ENCODE measurements at places on chromosomes 3 and 15.

- DNase-seq: no peak
Measured at GRCh38 chr3:61157414-61157813, 93.8 kb downstream of the FHIT start.

- no peak for DNase-seq
Measured at GRCh38 chr3:20225769-20226168, 39.8 kb upstream of the SGO1 start.

- no peak for DNase-seq
Measured at GRCh38 chr3:123663977-123664376, 79.1 kb upstream of the HACD2 start.

DNA sequence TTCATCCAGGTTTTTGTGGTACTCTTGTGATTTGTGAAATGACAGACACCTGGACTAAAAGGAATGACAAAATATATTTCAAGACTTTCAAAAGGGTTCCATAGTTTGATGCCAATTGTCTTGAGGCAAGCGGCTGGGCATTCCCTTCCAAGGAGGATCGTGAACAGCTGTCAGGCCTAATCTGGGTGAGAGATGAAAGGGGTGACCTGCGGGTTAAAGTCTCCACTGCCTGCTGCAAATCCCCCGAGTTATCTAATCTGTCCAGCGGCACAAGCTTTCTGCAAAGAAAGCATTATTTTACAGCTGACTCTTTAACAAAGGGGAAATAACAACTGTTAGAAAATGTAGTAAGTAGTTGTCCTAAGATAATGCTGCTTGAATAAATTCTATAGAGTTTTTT, 128.7 kb upstream of the MB21D2 start:
- no peak for DNase-seq

DNA sequence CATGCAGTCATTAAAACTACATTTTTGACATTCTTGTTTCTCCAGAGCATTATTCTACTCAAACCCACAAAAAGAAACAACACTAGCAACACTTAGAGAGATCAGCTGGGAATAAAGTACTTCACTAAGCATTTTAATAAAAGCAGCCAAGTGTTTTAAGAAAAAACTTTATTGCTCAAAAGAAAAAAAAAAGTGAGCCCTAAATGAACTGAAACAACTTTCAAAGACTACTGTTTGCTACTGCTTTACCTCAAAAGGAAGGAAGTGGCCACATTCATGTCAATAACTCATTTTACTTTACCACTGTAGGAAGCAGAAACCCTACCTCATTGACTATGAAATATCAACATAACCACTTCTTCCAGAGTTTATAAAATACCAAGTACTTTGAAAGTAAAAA, 91.3 kb downstream of the UACA start:
- no peak for DNase-seq

DNA sequence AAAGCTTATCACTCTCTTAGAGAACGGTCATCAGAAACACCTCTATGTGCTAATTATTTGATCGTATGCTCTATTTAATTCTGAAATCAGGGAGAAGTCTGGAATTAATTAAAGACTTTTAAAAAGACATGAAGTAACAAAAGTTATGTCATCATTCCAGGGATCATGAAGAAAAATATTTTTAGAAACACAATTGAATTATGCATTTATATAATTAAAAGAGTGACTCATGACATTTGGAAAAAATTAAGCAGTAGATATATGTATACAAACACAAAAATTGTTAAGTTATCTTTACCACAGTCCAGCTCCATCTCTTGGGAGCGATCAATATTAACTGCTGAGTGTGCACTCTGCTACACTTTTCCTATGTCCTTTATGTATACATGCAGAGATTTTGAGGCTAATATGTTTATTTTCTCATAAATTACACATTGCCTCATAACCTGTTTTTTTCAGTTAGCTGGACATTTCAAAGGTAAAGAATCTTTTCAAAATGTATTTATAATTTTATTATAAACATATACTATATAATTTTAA, 717.7 kb downstream of the GBE1 start:
- DNase-seq: no peak

DNA sequence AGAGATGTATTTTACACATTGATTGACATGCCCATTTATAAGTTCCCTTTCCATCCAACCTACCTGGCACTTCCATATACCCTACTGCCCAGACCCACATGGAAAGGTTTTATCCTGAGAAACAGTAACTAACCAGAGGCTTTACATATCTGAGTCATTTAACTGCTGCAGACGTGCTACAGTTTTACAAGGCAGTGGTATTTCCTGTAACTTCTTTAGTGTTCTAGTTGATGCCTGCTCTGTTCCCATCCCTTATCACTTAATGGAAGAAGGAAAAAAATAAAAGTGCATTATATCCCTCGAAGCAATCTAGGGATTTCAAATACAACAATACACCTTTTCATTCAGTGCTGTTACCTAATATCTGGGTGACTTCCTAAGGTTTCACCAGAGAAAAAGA, 107.1 kb downstream of the TMCO5A start:
- no peak for DNase-seq

- no peak for DNase-seq
Measured at GRCh38 chr3:141223673-141224166, 7.9 kb upstream of the PXYLP1 start.

DNA sequence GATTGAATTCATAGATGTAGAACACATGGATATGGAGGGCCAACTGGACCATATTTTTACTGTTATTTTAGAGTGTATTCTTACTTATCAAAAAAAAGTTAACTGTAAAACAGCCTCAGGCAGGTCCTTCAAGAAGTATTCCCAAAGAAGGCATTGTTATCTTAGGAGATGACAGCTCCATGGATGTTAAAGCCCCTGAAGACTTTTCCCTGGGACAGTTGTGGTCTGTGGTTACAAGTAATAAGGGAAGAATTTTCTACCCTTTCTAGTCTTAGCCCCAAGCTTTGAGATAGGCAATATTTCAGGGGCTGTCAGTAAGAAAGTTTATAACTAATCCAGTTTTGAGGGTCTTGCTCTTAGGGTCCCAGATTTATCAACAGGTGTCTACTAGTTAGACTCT, 62.5 kb downstream of the LRRC49 start:
- no peak for DNase-seq

GRCh38 chr15:31098491-31098917, 3.0 kb downstream of the TRPM1 start:
- DNase-seq: no peak

GRCh38 chr3:94360987-94361386, 298.1 kb downstream of the NSUN3 start:
- no peak for DNase-seq

DNA sequence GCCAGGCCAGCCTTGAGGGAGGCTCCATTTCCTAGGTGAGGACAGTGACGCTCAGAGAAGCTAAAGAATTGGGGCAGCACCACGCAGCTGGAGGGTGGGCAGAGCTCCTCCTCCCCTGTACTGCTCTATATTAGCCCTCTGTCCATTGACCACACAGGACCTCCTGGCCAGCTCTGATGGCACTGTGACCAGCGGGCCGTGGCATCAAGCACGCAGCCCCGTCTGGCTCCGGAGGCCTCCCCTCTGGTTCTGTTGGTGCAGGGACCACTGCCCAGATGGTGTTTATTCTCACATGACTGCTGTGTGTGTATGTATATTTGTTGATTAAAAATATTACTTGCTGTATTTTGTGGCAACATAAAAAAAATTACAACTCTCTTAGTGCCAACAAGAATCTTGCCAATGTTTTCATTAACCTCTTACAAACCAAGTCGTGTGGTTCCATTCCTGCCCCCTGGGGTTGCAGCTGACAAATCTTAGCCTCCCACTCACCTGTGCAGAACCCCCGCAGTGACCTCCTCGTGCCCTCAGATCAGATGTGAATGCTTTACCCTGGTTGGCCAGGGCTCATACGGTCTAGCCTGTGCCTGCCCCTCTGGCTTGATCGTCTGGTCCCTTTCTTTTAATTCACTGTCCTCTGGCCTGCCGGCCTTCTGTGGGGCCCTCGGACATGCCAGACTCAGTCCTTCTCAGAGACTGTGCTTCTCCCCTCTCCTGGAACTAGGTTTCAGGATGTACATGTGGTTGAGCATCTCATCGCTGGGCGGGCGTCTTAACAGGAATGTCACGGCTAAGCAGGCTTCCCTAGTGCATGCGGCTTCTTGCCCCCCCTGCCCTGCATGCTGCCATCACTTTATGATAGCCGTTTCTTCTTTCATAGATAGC, 14.8 kb downstream of the CHCHD6 start:
- no peak for DNase-seq

DNA sequence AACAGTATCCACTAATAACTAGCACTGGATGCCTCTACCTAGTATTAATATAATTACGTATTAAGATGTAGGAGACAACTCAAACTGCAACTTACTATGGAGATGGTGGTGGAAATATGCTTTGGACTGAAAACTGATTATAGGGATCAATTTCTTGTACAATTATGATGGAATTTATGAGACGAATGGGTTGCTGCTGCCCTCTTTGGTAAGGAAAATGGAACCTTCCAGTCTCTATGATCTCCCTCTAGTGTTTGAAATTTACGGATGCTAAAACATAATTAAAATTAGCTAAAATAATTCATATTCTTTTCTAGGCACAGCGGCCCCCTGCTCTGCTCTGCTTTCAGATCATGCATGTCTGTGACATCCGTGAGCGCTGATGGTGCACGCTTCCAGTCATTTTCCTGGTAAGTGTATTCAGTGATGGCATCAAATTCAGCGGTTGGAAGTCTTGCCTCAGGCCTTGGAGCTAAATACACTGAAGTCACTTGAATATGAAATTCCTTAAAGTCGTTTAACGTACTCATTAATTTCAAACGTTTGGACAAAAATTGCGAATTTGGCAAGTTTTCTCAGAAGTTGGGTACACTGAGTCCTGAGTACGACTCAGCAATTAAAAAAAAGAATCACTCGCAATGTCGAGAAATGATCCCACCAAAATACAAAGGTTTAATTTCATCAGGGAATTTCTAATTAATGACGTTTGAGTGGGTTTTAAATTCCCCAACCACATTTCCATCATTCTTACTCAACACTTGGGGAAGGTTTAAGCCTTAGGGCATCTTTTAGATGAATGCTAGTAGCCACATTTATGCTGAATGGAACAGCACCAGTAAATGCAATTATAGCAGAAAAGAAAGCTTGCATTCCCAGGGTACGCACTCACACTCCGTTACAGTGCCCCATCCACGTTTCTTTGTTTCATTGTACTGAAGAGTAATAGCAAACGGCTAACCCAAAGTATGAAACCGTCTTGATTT, 132.6 kb downstream of the NR2F2 start:
- DNase-seq: no peak

- no peak for DNase-seq
Measured at GRCh38 chr15:91953432-91953831, 99.9 kb downstream of the SLCO3A1 start.

DNA sequence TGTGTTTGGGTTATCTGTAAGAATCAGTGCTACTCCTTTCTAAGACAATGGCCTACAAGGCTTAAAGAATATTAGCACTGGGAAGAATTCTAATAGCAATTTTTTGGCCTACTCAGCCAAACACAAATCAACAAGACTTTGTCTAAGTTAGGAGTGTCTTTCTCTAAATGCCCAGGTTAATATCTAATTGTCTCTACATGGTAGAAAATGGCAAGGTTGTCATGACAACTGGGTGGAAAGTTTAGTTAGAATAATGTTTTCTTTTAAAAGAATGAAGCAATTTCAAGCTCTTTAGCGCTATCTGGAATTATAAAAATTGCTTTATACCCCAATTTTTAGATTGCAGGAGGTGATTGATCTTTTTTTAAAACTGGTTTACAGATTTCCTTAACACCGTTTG, 396.8 kb downstream of the TUSC7 start:
- DNase-seq: no peak

DNA sequence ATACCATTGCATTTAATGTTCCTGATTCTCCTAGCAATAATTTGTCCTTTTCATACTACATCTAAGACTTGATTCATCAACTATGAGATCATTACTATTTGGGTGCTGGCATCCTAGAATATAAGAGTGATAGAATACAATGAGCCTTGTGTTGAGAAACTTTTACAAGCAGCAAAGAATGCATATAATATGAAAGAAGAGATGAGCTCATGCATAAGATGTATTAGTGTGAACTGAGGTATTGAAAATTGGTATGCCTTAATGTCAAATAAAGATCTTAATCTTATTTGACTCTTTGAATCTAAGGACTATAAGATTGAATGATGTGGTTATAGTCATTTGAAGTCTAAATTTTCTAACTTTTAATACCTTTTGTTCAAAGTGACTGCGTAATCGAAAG, 220.0 kb upstream of the ARHGEF26 start:
- no peak for DNase-seq

- no peak for DNase-seq
Measured at GRCh38 chr3:16663854-16664712, 58.9 kb upstream of the DAZL start.

GRCh38 chr3:5297895-5298294, 110.4 kb downstream of the EDEM1 start:
- DNase-seq: no peak

- no peak for DNase-seq
Measured at GRCh38 chr3:89239774-89240173, 132.4 kb downstream of the EPHA3 start.

GRCh38 chr15:44718180-44718926, 7.0 kb downstream of the B2M start:
- DNase-seq: no peak

DNA sequence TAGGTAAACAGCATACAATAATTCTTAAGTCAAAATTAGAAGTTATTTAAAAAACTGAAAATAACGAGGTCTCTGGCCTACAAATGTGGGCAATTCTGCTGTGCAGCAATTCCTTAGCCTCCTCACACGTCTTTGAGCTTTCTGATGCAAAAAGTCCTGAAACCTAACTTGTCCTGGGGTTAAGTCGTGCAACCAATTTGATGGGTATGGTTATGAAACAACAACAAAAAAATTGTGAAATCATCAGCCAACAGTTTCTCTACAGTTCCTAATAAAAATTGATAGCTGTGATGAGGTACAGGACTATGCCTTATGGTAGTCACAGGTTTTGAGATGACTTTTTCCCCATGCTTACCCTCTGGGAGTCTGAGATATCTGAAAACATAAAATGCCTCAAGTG, 6.5 kb upstream of the GLB1 start:
- DNase-seq: no peak

DNA sequence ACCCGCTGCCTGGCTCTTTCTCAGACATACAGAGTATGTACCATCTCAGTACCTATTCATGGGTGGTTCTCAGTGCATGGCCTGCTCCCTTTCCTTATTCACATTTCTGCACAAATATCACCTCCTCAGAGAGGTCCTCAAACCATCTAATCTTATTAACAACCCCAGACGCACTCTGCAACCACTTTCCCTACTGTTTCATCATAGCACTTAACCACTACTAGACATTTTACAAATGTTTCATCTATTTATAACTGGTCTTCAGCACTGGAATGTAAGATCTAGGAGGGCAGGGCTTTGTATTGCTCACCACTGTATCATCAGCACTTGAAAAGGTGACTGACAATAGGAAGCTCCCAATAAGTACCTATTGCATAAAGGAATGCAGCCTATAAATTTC, 45.1 kb downstream of the TNIK start:
- no peak for DNase-seq

DNA sequence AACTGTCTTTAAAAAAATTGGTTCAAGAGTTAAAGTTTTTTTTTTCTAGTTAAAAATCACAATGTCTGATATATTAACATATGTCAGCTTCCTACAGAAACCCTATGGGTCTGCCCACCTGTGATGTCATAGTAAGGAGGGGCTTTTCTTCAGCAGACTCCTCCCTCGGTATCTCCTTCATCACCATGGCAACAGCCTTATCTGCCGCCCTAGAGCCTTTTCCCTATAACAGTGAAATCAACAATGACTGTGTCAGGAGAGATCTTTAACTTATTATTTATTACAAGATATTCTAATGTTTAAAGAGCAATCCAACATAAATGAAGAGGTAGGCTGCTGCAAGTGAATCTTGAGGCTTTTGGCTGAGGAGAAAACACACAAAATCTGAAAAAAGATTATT, 138.7 kb downstream of the PEX5L start:
- DNase-seq: no peak

- DNase-seq: no peak
Measured at GRCh38 chr3:55858302-55858701, 371.2 kb upstream of the WNT5A start.
